ENCODE measurements at places on chromosomes 1 and 21.

DNA sequence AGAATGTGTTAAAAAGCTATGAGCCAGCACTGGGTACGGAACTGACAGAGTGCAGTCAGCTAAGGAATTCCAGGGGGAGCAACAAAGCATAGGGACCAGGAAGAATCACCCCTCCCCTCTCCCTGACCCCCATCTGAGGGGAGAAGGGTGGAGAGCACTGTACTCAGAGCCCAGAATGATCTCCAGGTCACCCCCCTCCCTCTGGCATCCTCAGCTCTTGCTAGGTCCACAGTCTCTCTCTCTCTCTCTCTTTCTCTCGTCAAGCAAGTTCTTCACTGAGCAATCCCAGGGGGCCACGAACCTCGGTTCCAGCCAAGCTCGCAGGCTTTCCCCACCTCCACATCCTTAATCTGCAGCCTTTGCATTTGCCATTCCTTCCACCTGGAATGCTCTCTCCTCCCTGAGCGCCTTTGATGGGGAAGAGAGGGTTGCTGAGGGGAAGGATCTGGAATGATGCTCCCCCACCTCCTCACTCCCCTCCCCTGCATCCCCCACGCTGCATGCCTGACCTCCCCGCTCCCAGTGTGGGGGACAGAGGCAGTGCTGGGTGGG lies 6.7 kb upstream of the WASF2 start:
- no peak for DNase-seq

DNA sequence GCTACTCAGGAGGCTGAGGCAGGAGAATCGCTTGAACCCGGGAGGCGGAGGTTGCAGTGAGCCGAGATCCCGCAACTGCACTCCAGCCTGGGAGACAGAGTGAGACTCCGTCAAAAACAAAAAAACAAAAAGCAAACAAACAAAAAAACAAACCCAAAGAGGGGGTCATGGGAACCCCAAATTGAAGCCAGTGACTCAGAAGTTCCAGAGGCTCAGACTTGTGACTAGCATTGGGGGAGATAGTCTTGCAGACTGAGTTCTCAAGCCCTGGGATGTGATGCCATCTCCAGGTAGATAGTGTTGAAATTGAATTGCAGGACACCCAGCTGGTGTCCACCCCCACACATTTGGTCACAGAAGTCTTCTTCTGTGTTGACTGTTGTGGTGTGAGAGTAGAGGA lies 24.9 kb upstream of the ENO1 start:
- DNase-seq, result no peak

GRCh38 chr1:185759061-185759460 lies 24.9 kb downstream of the HMCN1 start:
- no peak for DNase-seq

DNA sequence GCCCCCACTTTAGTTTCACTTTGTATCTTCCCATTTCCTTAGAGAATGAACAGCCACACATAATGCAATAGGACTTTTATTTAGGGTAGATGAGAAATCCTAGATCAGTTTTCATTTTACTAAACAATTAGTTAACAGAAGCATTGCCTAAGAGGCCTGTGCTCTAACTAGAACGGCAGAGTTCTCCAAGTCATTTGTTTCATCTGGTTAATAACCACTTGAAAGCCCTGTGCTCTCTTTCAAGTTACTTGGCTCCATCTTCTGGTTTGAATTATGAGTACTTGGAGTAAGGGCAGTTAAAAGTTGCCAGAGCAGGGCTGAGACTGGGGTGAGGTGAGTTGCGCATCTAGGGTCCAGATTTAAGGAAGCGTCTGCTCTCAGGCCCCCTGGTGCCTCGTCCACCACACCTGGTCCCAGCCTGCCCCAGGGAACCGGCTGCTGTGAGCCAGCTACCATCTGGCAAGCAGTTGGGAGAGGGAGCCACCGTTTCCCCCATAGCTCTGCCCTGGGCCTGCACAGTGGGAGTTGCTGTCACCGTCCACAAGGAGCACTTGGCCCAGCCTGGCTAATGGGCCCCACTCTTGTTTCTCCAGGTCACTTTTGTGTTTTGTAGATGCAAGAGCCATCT lies 18.1 kb upstream of the SLC44A3 start:
- peak; percentile 38 for DNase-seq

- peak; percentile 41 for DNase-seq
Observed at GRCh38 chr1:87325982-87326738, 2.5 kb upstream of the LMO4 start.

GRCh38 chr1:223739366-223740037 lies 27.2 kb downstream of the CAPN2 start:
- DNase-seq, result no peak

DNA sequence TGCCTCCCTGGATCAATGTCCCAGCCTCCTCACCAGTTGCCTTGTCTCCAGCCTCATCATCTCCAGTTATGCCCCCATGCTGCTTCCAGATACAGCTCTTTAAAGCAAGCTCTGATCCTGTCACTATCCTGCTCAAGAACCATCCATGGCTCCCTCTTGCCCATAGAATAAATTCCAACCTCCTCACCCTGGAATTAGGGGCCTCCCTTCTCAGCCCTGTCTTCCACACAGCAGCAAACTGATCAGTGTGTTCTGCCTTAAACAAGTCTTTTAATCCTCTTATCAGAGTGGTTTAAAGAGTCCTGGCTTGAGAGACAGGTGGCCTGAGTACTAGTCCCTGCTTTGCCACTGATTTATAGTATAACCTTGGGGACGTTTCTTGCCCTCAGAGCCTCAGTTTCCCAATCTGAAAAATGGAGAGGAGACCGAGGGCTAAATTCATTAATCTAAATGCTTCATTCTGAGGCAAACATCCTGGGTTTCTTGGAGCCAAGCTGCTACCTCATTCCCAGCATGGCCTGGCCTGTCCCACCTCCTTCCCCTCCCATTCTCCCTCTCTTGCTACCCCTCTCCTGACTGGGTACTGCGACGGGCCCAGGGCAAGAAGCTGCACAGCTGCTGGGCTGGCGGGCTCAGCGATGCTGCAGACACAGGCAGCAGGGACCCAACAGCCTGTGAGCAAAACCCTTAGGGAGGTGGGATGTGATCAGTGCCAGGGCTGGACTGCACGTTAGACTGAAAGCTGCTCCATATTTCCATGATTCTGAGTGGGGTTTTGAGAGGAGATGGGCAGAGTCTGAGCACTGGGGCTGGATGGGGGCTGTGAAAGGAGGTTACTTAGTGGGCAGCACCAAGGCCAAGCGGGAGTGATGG lies 221.4 kb downstream of the PTPRU start:
- no peak for DNase-seq

- peak; percentile 70 for DNase-seq
Observed at GRCh38 chr1:24191860-24192259, 4.8 kb upstream of the IFNLR1 start.

DNA sequence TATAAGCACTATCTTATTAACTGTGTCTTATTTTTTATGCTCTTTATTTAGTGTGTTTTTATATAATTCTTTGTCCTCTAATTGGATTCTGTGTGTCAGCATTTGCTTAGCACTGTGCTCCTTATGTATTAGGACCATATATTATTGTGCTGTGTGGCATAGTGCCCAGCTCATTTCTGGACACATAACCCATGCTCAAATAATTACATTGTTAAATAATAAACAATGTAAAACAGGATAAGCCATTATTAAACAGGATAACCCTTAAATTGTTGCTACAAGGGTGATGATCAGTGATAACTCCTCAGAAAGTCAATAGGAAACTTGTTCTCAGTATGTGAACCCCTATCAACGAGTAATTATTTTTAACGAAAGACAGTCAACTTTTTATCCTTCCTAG lies 150.4 kb downstream of the ADGRL4 start:
- no peak for DNase-seq
